Brain microvascular endothelial cell (primary cell): ENCODE measurements at places on chromosomes 2 and 18.

- DNase-seq = no peak
These were observed 20.2 kb upstream of the ST3GAL5 start for GRCh38 chr2:85909005-85909404.

DNA sequence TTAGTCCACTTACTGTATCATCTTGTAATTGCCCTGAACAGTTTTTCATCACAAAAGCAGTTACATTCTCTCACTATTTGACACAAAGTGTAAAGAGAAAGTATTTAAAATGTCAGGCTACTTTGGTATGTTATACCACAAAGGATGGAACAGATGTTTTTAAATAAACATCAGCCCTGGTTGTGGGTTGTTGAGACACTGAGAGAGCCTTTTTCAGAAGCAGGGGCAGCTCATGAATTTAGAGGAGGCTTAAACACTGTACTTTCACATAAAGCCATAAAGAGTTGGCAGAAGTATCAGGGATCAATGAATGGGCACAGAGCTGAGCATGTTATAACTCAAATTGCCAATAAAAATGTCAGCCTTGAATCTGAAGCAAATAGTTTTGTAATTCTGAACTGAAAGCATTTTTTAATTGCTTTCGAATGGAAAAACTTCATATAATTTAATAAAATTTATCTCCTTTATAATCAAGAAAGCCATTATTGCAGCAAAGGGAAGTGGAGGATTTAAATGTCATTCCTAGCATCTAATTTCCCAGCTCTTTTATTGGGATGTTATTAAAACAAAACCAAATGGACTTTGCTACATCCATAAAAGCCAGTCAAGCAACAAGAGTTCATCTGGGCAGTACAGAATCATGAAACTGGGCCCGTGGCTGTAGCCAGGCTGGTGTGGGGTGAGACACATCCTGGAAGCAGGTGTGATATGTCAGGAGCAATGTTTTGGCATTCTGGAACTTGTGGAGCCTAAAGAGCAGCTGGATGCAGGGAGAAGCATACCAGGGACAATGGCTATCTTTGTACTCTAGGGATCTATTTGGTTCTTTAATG lies 95.1 kb upstream of the NT5C1B start:
- no peak for DNase-seq

DNA sequence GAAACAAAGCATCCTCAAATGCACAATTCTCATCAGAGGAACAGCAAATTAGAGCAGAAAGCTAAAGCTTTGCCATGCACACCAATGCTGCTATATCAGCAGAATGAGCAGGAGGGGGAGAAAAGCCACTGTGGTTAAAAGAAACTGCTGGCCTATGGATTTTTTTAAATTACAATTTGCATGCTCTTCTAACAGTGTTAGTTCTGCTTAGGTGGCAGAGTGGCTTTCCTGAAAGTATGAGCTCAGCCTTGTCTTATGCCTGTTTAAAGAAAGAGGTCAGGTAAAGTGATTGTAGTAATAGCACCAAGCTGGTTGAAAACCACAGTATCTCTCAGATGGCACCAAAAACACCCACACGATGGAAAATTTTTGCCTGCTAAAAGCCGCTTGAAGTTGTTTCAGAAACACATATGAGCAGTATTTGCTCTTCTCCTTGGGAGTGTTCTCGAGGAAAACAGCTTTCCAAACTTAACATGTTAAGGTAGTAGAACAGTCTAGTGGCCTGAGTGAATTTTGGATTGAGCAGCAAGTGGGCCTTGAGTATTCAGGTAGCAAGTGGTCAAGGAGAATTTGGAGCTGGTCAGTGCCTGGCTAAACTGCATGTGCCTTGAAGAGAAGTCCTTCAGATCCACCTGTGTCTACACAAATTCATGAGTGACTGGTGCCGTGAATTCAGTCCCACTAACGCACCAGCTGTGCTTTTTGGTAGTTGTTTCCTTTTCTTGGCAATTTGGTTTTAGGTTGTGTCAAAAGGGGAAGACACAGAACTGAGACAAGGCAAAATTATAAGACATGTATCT lies 19.6 kb upstream of the NDUFV2 start:
- DNase-seq = no peak

DNA sequence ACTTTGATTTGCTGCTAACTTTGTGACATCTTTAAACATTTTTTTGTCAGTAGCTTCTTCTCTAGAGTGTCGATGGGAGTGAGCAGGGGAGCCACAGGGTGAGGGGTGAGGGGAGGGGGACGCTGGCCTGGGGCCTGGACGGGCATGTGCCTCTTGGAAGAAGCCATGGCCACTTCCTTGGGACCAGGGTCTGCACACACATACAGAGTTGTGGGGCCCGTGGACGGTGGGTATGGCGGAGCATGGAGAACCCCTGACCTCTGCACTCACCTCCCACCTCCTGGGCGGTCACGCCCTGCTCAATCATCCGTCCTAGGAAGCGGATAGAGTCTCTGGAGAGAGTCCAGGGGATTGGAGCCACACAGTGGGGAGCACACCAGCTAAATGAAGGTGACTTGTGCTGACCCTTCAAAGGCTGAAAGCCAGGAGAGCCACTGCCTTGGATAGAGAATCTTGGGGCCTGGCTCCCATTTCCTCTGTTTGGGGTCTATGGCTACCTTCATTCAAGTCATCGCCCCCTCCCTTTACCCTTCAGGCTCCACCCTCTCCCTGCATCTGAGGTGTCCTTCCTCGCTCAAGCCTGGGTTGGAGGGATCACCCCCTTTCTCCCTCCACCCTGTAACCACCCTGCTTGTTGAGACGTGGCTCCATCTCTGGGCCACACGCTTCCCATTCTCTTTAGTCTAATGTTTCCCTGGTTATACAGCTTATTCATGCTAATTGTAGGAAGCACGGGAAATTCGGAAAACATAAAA lies 63.9 kb upstream of the HAAO start:
- no peak for DNase-seq

DNA sequence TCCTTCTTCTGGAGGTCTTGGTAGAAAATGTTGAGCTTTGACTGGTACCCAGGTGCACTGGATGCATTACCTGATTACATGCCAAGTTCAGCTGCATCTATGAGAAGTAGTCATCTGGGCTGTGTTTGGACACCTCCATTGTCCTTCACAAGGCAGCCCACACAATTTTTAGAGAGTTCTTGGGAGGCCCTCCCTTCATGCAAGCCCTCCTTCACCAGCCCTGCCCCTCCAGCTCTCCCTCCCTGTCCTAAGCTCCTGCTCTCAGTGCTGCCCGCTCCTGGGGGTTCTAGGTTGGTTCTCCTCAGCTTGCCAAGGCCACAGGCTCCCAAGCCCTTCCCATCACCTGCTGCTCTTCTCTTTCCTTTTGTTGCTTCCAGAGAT lies 148.7 kb downstream of the DYSF start:
- DNase-seq = no peak

DNA sequence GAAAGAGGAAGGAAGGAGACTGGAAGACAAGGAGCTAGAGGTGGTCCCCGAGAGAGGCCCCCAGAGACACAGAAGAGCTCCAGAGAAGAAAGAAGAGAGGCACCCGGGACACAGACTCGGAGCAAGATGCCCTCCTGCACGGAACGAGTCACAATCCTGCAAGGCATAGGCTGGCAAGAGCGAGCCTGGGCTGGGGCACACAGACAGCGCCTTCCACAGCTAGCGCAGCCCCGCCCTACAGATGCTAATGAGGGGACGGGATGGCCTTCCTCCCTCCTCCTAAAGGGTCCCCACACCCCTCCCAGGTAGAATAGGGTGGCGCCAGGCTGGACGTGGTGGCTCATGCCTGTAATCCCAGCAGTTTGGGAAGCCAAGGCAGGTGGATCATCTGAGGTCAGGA lies 19.8 kb upstream of the GPR17 start:
- no peak for DNase-seq

DNA sequence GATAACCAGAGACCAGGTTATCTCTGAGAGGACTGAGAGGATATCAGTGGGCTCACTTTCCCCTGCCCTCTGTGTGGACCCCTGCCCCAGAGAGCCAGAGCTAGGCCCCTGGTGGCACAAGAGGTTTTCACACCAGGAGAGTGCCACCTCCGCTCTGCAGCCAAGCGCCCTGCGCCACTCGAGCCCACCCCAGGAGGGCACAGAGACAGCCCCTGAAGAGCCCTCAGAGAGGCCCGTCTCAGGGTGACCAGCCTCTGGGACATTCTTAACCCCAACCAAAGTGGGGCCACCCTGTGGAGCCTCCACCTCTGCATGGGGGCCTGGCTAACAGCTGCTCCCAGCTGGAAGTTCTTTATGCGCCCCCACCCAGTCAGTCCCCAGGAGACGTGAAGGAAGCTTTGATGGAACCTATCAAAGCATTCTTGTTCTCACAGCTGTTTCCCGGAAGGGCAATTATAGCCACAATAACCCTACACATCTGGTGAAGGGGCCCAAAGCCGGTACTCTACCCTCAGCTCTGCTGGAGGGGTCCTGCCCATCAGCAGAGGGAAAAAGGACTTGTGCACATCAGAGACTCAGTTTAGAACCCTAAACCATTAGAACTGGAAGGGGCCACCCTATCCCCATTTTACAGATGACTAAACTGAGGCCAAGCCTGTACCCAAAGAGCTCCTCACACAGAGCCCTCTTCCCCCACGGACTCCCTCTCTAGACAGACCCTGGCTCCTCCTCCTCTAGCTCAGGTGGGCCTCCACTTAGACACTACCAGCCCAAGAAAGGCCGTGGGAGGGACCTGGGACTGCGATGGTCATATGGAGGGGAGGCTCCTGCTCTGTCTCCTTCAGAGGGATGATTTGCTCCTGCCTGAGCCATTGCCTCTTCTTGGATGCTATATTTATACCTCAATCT lies 101.1 kb downstream of the ZFP36L2 start:
- DNase-seq = no peak

GRCh38 chr2:68716604-68717304 lies 17.9 kb upstream of the ARHGAP25 start:
- DNase-seq = no peak

- DNase-seq = no peak
These were observed 19.9 kb downstream of the HS1BP3 start for GRCh38 chr2:20630967-20631366.

DNA sequence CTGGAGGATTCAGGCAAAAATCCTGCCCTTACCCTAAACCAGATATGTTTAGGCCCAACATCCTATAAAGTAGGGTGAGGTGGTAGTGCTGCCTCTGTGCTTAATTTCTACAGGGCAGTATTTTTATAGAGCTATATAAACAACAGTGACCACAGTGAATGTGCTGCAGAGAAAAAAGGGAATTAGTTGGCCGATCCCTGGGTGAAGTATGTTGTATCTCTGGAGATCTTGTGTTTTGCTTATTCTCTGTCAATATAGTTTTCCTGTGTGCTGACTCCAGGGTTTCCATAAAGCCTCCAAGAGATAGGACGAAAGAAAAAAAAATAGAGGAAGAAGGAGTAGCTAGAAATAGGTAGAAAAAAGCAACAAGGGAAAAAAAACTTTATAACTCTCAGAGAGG lies 88.9 kb upstream of the THOC1 start:
- DNase-seq = no peak

DNA sequence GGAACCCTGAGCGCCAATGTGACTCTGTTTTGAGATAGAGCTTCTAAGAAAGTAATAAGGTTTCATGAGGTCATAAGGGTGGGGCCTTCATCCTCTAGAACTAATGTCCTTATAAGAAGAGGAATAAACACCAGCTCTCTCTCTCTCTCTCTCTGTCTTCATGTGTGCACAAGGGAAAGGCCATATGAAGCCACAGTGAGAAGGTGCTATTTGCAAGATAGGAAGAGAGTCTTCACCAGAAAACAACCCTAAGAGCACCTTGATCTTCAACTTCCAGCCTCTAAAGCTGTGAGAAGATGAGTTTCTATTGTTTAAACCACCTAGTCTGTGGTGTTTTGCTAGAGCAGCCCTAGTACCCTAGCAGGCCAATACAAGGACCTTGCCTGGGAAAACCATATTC lies 55.8 kb downstream of the DOCK10 start:
- no peak for DNase-seq
